ENCODE measurements at places on chromosomes 5 and 9.

DNA sequence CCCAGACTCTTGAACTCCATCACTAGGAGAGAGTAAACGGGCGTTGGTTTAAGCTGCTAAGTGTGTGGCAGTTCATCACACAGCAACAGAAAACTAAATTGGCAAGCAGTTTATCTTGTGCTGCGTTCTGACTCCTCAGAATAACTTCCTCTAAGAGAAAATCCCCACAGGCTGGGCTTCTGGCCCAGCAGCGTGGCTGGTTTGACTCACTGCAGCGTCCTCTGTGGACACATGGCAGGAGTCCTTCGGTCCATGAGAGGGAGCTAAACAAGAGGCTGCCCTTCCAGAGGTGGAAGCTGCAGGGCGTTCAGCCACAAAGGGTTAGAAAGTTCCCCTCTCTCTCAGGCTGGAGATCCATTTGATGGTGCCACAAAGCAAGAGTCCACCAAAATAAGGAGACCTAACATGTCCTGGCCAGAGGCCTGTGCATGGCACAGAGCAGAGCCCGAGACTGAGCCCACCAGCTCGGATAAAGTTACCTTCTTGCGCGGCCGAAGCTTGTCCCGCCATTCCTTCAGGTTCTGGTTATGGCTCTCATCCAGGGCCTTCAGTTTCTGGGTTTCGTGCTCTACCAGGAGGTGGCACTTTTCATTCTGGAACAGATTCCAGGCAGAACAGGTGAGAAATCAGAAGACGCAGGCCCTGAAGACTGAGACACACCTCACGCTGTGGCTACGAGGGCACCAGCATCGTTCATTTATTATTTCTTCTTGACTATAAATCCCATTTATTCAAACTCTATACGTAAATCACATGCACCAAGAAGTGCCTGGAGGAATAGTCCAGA lies 46.2 kb upstream of the FBXW11 start:
- no peak for DNase-seq

DNA sequence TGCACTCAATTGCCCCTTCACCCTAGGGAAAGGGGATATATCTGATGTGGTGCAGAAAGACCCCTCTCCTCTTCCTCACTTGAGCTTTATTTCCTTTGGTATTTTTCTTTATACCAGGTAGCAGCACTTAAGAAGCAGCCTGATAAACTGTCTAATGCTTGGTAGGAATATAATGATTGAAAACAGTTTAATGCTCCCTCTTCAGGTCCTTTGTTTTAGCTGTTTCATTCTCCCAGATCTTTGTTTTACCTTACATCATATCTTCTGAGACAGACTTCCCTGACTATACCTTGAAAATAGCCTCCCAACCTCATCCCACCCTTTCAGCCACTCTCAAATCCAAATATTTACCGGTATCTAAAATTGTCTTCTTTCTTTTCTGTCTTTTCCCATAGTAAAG lies 87.9 kb downstream of the NUDT12 start:
- no peak for DNase-seq

GRCh38 chr9:109314011-109314531 lies 6.8 kb downstream of the EPB41L4B start:
- DNase-seq, result no peak

DNA sequence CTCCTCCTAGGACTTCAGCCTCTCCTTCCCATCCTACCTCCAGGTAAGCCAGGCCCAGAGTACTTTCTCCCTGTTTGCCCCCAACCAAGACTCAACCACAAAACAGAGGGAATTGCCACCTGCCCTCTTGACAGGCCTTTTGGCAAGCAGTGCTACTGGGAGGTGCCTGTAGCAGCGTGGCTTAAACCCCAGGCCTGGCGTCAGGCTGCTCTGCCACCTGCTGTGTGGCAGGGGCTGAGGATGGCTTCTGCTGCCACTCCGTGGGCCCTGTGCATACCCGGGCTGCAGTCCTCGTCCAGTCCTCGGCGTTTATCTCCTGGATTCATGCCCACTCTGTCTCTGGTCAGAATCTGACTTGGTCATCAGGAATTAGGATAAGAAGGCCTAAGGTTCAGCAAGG lies 163.1 kb downstream of the PAX5 start:
- no peak for DNase-seq

DNA sequence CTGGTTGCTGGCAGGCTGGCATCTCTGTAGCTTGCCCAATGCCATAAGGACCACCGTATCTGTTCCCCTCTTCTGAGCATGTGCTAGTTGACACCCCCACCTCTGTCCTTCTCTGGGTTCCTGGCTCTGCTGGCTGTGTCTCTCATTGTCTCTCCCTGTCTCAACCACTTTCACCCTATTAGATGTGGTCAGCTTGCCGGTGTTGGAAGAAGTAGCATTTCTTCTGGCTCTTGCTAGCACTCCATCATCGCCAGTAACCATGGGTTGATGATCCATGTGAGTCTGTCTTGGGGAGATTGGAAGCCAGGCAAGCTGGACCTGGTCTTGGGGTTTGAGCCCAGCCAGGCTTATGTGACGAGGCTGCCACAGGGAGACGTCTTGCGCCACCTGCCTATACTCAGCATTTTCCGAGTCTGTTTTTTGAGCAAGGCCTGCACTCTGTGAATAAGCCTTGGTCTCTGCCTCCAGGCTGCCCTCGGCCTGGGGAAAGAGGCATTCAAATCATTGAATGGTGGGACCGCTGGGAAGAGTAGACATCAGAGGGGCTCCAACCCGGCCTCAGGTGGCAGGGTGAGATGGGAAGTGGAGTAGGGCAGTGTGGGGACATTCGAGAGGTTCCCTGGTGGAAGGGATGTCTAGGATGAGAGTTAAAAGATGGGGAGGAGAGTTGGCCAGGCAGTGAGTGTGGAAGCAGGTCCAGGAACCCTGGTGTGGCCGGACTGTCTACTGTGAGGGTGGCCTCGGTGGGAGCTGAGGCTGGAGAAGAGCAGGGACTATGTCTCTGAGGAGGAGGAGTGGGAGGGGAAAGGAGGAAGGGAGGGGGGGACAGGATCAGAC lies 74.3 kb downstream of the ZNF618 start:
- no peak for DNase-seq

GRCh38 chr9:34370335-34370969 lies 6.2 kb downstream of the MYORG start:
- DNase-seq, result no peak

GRCh38 chr5:52846182-52846842 lies 58.6 kb downstream of the ITGA1 start:
- DNase-seq, result no peak

GRCh38 chr9:17970277-17970676 lies 391.4 kb downstream of the SH3GL2 start:
- DNase-seq, result no peak

DNA sequence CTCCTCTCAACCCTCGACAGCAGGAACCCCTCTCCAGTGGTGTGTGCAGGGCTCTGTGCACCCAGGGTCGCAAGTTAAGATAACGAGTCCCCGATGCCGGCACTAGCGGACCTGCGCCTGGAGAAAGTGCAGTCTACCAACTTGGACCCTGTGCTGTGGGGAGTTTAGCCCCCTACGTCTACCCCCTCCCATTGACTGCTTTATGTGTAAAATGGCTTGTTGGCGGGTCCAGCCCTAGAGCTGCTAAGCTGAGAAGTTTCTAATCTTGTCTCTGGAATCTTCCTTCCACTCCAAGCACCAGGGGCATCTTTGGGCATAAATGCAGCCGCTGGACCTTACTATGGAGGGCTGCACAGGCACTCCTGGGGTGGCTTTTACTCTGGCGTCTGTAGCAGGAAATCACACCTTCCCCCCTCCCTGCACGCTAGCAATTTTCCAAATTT lies 7.1 kb upstream of the PITX1 start:
- no peak for DNase-seq

DNA sequence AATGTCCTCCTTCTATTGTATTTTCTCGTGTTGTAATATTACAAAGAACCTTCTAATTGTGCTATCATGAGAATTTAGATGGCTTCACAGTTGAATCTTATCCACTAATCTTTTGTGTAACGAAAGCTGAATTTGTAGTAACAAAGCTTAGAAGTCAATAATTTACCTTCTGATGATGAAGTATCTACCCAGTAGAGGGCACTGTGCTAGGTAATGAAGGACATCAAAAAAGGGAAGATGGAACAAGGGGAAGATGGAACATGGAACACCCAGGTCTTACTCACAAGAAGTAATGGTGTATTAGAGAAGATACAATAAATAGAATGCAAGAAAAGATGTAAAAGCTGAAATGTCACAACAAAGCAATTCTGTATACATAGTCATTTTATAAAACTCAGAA lies 131.0 kb upstream of the CCNG1 start:
- DNase-seq, result peak; percentile 9

- DNase-seq, result no peak
Observed at GRCh38 chr9:80085668-80086067, 513.9 kb downstream of the TLE4 start.

DNA sequence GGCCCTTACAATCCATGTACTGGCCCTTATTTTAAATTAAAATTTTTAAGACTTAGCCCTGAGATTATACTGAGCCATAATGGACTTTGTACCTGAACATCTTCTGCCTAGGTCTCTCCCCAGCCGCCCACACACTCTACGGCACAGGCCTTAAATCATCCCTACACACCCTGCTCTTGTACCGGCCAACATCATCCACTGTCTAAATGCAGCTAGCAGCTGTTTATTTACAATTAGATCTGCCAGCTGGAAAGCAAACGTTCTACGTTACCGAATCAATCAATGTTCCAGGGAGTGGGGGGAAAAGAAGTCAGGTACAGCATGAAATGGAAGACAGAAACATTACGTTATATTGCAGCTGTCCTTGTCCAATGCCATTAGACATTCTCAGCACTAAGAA lies 88.4 kb upstream of the GRAMD2B start:
- no peak for DNase-seq

- DNase-seq, result no peak
Observed at GRCh38 chr9:1083325-1083913, 33.3 kb downstream of the DMRT2 start.

GRCh38 chr9:127540664-127541041 lies 71.4 kb upstream of the STXBP1 start:
- no peak for DNase-seq

DNA sequence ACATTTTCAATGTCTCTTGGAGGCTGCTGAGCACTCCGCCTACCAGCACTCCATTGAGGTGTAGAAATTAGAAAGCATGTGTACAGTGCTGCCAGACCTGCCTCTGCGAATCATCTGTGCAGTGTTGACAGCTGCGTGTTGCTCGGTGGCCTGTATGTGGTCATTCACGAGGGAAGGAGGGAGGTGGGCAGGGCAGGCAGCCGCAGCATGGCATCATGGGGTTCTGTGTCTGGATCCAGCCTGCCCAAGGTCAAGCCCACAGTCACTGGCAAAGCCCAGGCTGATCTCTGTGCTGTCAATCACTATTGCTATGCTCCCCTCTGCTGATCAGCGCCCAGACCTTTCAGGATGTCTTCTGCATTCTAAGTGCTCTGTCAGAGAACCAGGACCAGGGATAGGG lies 8.0 kb upstream of the PDZD2 start:
- no peak for DNase-seq

DNA sequence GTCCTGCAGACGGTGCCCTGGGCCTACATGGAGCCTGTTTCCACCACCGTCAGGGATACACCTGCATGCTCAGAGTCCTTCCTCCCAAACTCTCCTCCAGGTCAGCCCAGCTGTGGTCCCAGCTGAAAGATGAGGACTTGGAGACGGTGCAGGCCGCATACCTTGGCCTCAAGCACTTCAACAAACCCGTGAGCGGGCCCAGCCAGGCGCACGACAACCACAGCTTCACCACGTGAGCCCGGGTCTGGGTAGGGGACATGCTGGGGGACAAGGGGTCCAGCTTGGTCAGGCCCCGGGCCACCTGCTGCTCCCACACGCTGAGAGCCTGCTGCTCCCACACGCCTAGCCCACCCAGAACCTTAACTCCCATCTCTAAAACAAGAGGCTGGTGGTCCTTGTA lies 16.6 kb upstream of the CARD19 start:
- no peak for DNase-seq

DNA sequence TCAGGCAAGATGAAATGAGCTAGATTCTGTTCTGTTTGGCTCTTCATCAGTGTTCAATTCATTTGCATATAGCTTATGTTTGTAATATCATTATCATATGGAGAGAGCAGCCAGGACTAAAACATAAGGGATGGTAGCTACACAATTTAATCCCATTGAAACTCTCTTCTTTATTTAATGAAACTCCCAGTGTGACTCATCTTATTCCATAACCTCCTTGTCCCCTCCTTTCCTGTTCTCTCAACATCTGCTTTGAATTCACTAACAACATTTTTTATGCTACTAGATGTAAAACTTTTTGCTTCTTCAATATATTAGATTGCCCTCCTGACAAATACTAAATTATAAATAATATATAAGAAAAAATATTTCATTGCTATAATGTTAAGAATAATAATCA lies 1823.4 kb downstream of the MAT2B start:
- no peak for DNase-seq

GRCh38 chr5:141528291-141528984 lies 39.6 kb downstream of the PCDHGC5 start:
- no peak for DNase-seq

- DNase-seq, result peak; percentile 91
Observed at GRCh38 chr9:36765468-36766341, 193.0 kb downstream of the MELK start.

- DNase-seq, result no peak
Observed at GRCh38 chr5:133245191-133246052, 193.6 kb downstream of the HSPA4 start.

DNA sequence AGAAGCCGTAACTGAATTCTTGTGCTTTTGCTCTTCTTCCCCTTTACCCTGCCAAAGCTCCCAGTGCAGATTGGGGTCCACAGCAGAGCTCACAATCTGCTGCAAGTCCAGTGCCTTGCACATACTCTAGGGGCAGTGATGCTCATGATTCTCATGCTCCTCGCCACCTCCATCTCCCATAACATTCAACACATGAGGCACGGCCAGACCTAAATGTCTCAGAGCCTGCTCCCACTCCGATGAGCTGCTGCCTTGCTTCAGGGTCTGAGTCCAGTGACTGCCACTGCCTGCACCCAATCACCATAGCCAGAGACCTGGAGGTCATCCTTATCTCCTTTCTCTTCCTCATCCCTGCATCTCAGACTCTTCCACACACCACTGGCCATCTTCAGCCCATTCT lies 10.5 kb downstream of the CSF1R start:
- DNase-seq, result no peak

- DNase-seq, result no peak
Observed at GRCh38 chr9:96566498-96567202, 53.0 kb downstream of the CDC14B start.

- no peak for DNase-seq
Observed at GRCh38 chr5:79005151-79005550, 20.0 kb upstream of the ARSB start.
